ENCODE measurements at places on chromosomes 2 and 18. TPM values are rescaled to one million over a fixed set of nuclear protein-coding genes. Genes with fewer than 3 reads are reported as not detected.

Gene BCL2
- total RNA-seq, result 7.3 TPM

Gene DIS3L2
- 17.0 TPM for total RNA-seq

Gene NLRC4
- total RNA-seq, result 0.96 TPM

DNA sequence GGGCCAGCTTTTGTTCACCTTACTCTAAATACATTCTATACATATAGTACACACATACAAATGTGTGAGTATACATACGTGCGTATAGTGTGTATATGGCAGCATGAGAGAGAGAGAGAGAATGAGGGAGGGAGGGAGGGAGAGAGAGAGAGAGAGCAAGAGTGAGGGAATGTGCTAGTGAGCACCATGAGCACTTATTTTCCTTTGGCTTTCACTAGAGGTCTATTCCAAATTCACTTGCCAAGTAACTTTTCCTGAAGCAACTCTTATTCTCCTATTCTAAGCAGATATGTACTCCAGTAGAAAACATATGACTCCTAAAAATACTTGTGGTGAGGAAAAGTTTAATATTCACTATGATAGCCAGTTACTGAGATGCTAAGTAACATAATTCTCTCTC, 85.7 kb downstream of the COBLL1 start:
- no peak for DNase-seq
- peaks cover 57% of the 10 kb centered on the region for H3K4me1 ChIP-seq
- no peaks in the 10 kb centered on the region for H3K27me3 ChIP-seq
- H3K4me3 ChIP-seq, result no peak overlapping the region

GRCh38 chr2:75055142-75055819, 96.8 kb downstream of the POLE4 start:
- no peak for DNase-seq
- H3K36me3 ChIP-seq, result no peaks in the 10 kb centered on the region
- peak overlapping the region; percentile 76 for H3K27ac ChIP-seq
- H3K4me1 ChIP-seq, result peaks cover 8% of the 10 kb centered on the region
- H3K27me3 ChIP-seq, result no peaks in the 10 kb centered on the region
- no peak overlapping the region for H3K4me3 ChIP-seq

- DNase-seq, result no peak
- no peak overlapping the region for H3K27ac ChIP-seq
- H3K4me1 ChIP-seq, result no peaks in the 10 kb centered on the region
- no peak overlapping the region for H3K4me3 ChIP-seq
Measured at GRCh38 chr18:34857320-34857719, 147.2 kb downstream of the DTNA start.

GRCh38 chr2:205605638-205606304, 76.5 kb upstream of the NRP2 start:
- no peak overlapping the region for H3K27ac ChIP-seq
- H3K4me3 ChIP-seq, result no peak overlapping the region
- no peak for DNase-seq
- no peaks in the 10 kb centered on the region for H3K36me3 ChIP-seq
- no peaks in the 10 kb centered on the region for H3K27me3 ChIP-seq

DNA sequence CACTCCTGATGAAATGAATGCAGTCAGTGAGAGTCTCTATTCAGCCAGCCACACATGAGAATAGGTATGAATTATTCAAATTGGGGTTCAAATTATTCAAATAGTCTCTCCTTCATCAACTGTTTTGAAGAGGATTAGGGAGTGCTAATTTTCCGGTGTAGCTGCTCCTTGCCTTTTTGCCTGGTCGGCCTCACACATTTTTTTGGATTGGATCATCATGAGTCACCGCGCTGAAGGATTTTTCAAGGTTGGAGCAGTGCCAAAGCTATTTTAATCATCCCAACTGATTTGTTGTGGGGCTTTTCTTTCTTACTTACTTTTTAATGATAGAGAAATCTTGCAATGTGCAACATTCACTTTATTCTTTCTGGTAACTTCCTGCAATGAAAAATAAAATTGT, 2.4 kb upstream of the DTNA start:
- H3K4me1 ChIP-seq, result peaks cover 58% of the 10 kb centered on the region
- no peak for DNase-seq
- H3K36me3 ChIP-seq, result no peaks in the 10 kb centered on the region
- peak overlapping the region; percentile 20 for H3K4me3 ChIP-seq
- H3K27ac ChIP-seq, result peak overlapping the region; percentile 84

DNA sequence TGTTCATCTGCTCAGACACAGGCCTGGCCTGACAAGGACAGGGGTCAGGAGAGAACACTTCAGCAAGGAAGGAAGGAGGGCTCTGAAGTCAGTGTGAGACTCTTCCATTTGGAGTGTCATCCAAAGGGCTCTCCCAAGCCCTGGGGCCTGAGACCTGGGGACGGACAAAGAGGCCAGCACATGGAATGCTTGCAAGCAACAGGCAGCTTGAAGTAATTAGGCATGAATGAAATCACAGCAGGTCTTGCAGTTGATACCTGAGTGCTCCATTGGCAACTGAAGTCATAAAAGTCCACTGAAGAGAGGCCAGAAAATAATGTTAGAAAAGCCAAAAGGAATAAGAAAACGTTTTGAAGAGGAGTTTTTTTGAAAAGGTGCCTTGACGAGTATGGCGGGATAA, 231.7 kb downstream of the VAPA start:
- DNase-seq, result no peak
- no peak overlapping the region for H3K4me3 ChIP-seq
- peaks cover 25% of the 10 kb centered on the region for H3K4me1 ChIP-seq
- H3K27me3 ChIP-seq, result no peaks in the 10 kb centered on the region

DNA sequence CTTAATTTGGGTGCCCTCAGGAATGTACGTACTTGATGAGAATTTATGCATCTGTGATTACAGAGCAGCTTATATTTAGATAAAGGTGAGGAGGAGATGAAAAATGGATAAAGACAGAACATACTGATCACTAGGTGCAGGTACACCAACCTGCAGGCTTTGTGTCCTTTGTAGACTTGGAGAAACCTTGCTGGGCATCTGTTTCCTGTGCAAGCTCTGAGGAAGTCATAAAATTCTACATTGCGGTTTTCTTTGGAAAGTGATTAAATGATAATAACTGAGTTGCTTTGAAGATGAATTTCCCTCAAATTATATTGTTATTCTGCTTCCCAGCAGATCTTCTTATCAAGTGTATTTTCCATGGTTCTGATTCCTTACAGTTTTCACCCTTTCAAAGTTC, 7.7 kb downstream of the RAB27B start:
- H3K4me1 ChIP-seq, result no peaks in the 10 kb centered on the region
- H3K4me3 ChIP-seq, result no peak overlapping the region
- no peaks in the 10 kb centered on the region for H3K36me3 ChIP-seq
- H3K27me3 ChIP-seq, result peaks cover 2% of the 10 kb centered on the region
- DNase-seq, result no peak

- H3K36me3 ChIP-seq, result no peaks in the 10 kb centered on the region
- no peak overlapping the region for H3K4me3 ChIP-seq
- H3K27me3 ChIP-seq, result peaks cover 89% of the 10 kb centered on the region
- no peak overlapping the region for H3K27ac ChIP-seq
- no peak for DNase-seq
Measured at GRCh38 chr2:118861731-118862130, 14.3 kb upstream of the EN1 start.

DNA sequence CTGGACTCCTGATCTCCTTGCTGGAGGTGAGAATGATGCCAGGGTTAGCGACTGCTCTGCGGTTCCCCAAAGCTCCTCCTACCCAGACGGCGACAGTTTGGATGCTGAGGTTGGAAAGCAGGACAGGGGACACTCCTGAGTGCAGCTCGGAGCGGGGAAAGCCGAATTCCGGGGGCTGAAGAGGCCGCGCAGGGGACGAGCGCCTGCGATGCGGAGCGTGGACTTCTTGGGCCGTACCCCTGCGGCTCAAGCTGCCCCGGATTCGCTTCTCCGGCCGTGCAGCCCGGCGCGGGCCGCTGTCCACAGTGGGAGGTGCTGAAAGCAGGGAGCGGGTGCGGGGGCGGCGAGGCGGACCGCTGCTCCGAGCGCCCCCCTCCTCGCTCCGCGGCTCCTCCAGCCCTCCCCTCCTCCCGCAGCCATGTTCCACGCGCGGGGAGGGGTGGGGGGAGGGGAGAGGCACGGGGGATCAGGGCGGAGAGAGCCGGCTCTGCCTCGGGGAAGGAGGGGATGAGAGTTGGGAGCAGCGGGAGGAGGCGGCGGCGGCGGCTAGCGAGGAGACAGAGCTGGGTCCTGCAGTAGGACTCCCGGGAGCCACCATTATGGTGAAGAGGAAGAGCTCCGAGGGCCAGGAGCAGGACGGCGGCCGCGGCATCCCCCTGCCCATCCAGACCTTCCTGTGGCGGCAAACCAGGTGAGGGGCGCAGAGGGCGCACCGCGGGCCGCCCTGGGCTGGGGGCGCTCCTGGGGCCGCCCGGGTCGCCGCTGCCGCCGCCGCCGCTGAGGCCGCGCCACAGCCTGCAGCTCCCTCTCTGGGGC, at the start of gene UNC80:
Gene UNC80, plus strand, starts transcription at position 359 of the 816 bp plus-strand sequence. Its CDS starts 241 bp downstream, at position 600.
- peaks cover 9% of the 10 kb centered on the region for H3K4me1 ChIP-seq
- no peaks in the 10 kb centered on the region for H3K36me3 ChIP-seq
- peak; percentile 41 for DNase-seq

- peaks cover 11% of the 10 kb centered on the region for H3K4me1 ChIP-seq
- no peaks in the 10 kb centered on the region for H3K27me3 ChIP-seq
- no peak overlapping the region for H3K4me3 ChIP-seq
- H3K36me3 ChIP-seq, result no peaks in the 10 kb centered on the region
- no peak overlapping the region for H3K27ac ChIP-seq
Measured at GRCh38 chr2:88857951-88858411, 166.5 kb downstream of the RPIA start.

DNA sequence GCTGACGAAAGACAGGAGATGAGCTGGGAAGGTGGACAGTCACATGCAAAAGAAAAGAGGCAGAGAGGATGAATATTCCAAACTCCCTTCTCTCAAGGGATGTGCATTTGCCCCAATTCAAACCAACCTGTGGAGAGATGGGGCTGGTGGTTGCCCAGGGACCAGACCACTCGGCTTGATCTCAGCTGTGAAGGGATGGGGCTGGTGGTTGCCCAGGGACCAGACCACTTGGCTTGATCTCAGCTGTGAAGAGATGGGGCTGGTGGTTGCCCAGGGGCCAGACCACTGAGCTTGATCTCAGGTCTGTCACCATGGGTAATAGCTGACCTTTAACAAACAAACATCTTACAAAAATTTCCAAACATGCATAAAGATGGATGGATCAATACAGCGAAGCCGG, 42.5 kb upstream of the SALL3 start:
- H3K4me3 ChIP-seq, result no peak overlapping the region
- no peaks in the 10 kb centered on the region for H3K36me3 ChIP-seq
- H3K27ac ChIP-seq, result no peak overlapping the region

DNA sequence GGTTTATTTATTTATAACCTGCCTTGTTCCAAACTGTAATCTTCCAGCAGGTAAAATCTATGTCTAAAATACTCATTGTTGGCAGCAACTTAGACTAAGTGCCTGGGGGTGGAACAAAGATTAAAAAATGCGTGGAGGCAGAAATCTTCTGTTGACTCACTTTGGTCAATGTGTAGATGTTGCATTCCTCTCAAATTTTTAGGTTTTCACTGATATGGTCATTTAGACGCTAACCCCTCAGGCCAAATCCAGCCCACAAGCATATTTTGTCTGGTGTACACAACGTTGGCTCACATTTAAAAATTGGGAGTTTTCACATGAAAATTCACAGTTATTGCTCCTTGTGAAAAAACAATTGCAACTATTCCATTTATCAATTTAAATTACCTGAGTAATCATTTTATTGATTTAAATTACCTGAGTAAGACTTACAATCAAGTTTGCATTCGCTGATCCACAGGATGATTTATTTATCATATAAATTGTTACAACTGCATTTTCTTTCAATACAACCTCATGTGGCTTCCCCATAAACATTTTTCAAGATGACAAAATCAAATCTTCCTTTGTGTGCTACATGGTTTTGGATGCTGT, 564.2 kb downstream of the TSN start:
- H3K4me1 ChIP-seq, result no peaks in the 10 kb centered on the region
- H3K27ac ChIP-seq, result no peak overlapping the region
- no peaks in the 10 kb centered on the region for H3K27me3 ChIP-seq
- H3K4me3 ChIP-seq, result no peak overlapping the region
